Retinal pigment epithelial cell (primary cell): ENCODE measurements at places on chromosomes 2 and 18.

GRCh38 chr2:39663187-39663930, 2.4 kb upstream of the TMEM178A start:
- no peak for DNase-seq

DNA sequence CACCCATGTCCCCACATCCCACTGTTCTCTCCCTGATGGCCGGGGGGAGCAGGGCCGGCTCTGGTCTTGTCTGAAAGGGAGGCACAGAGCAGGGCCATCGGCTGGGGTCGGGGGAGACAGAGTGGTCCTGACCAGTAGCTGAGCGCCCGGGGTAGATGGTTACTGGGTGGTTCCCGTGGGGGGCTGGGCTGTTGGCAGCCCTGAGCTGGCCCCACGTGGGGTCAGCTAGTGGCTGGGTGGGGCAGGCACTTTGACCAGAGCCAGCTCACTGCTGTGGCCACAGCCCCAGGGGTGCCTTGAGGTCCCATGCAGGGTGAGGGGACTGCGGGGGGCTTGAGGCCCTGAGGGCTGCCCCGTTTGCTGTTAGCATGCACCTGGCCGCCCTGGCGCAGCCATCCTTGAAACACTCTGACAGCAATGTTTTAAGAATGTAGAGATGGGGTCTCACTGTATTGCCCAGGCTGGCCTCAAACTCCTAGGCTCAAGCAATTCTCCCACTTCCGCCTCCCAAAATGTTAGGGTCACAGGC, 12.3 kb upstream of the NEU4 start:
- no peak for DNase-seq

GRCh38 chr2:109174214-109174613, 45.2 kb downstream of the SH3RF3 start:
- DNase-seq: no peak

GRCh38 chr18:456361-457139, 44.0 kb downstream of the COLEC12 start:
- DNase-seq: no peak

DNA sequence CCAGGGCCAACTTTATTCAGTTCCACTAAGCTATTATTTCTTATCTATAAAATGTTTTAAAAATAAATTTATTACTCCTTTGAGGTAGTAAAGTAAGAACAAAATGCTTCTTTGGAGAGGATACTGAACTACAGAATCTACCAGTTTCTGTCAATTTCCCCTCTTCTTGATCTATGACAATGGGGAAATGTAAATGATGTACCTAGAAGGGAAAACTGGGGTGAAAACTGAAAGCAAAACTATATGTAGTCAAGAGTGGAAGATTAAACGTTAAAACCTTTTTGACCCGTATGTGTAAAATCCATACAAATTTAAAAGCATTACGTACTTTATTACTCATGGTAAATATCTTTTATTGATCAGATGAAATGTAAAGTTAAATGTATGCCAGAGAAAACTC, 1287.8 kb upstream of the TMEFF2 start:
- DNase-seq: no peak

GRCh38 chr2:5668682-5669250, 23.4 kb upstream of the SOX11 start:
- no peak for DNase-seq
